ENCODE measurements at places on chromosomes 6 and 20.
A peak's percentile ranks its signal among the peaks of the same experiment; 100 is the strongest.

DNA sequence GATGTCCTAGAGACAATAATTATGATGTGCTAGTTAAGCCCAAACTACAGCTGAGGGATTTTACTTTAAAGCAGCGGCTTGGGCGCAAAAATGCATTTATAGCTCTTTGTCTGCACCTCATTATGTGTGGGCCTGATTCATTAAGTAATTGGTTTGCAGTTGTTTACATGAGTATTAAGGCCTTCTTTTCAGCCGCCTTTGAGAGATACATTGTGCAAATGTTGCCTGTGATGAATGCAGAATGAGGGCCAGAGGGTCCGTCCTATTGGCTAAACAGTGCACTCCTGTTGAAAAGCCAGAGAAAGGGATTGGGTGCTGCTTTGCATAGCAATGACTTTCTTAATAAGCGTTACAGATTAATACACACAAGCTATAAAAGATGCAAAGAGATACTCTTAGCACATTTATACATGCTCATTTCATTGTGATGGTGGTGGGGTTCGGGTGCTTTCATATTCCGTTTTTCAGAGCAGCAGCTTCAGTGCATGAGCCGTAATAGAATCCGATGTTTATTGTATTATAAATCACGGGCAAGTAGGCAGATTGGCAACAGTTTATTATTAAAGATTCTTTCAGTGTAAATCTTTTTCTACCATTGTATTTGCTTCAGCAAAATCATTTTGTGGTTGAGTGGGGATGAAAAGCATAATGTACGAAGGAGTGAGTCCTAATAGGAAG is 68.2 kb upstream of the XRN2 start:
- DNase-seq, result no peak

GRCh38 chr6:111591370-111591900 is 14.2 kb downstream of the TRAF3IP2 start:
- DNase-seq, result peak; percentile 87

DNA sequence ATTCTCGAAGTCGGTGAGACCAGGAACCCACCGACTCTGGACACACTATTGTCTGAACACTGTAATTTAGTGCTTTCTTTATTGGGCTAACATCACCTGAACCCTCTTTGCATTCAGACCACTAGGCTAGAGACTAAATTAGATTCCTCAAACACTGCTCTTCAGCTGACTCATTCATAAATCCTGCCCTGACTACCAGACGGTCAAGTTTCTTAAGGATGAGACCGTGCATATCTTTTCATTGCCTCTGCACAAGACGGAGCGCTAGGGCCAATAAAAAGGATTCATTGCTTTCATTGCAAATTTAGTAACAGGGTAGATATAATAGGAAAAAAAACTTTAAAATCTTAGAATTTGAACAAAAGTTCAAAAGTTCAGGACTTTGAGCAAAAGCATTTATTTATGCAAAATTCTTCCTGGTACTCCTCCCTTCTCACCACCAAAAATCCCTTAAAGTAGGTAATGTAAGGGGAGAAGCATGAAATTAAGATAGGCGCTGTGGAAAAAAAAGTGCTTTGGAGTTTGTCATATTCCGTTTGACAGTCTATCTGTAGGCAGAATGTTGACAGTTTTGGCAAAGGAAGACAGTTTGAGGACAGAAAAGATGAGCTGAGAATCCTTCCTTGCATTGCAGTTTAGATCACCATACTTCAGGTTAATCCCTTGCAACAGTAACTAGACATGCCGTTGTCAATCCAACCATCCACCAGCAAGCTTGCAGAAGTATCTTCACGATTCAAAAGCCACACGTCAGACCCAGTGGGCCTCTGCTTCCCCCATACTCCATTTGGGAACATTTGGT is 328.6 kb upstream of the JARID2 start:
- no peak for DNase-seq

DNA sequence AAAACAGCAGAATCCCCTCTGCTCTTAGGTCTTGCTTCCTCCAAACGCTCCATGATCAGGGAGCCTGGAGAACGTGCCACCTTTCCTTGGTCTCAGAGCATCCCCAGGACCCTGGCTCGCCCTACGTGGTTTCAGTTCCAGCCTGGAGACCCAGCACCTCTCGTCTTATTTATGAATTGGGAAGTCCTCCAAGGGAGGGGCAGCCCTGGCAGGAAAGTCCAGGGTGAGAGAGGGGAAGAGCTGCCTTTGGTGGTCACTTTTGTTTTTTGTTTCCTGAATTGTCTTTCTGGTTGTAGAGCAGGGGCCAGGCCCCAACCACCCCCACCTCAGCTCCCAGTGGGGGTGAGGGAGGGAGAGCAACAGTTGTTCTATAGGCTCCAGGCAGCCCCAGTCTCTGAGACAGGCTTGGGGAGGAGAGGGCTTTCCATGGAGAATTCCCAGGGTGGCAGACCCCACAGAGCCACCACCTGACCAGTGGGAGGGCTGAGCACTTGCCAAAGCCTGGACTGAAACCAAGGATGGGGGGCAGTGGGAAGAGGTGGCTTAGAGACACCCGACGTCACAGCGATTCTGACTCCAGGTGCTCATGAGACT is 88.8 kb downstream of the PRND start:
- no peak for DNase-seq

DNA sequence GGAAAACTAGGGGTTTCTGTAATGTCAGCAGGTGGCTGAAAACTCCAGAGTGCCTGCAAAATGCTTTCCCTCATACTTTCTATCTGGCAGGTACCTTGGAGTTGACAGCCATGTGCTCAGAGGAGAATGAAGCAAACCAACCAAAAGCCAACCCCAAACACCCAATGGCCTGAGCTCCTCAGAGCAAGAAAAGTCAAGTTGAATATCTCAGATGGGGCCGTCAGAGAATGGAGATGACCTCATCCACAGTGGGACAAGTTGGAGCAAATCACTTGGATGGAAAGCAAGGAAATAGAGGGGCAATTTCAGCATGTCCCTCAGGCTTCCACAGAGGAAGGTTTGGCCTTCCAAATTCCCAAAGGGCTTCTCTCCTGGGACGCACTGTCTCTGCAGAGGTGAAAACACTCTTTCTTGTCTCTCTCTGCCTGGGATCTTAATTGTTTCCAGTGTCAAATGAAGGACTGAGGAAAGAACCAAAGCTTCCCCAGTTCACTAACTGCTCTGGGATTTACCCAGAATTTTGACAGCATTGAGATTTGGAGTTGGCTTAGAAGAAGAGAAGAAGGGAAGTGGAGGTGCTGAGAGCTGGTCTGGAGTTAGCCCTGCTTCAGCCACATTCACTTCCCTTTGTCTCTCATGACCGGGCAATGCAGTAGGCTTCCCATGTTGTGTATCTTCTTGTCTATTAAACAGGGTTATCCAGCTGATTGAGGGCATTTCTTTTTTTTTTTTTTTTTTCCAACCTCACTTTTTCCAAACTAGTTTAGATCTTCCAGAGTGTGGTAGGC is 42.2 kb downstream of the PRND start:
- DNase-seq, result no peak

DNA sequence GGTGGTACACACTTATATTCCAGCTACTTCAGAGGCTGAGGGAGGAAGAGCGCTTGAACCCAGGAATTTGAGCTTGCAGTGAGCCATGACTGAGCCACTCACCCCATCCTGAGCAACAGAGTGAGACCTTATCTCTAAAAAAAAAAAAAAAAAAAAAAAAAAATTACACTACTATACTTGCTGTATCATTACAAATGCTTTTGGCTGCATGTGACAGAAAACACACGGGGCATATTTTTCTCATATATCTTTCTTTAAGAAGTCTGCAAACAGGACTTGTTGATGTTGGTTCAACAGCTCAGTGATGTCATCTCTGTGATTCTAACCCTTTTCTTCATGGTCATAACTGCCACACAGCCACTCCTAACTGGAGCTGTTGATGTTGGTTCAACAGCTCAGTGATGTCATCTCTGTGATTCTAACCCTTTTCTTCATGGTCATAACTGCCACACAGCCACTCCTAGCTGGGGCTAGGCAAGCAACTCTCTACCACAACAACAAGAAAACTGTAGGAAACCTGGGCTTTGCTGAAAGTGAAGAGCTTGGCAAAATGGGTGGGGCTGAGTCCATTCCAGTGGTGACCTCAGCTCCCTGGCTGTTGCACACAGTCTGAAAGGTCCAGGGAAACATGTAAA is 19.8 kb downstream of the MTFR2 start:
- DNase-seq, result no peak

- no peak for DNase-seq
Measured at GRCh38 chr6:153947808-153948447, 91.1 kb upstream of the OPRM1 start.

GRCh38 chr6:68196645-68197044 is 438.4 kb upstream of the ADGRB3 start:
- no peak for DNase-seq

- DNase-seq, result no peak
Measured at GRCh38 chr20:25064561-25065071, 6.7 kb upstream of the ACSS1 start.

DNA sequence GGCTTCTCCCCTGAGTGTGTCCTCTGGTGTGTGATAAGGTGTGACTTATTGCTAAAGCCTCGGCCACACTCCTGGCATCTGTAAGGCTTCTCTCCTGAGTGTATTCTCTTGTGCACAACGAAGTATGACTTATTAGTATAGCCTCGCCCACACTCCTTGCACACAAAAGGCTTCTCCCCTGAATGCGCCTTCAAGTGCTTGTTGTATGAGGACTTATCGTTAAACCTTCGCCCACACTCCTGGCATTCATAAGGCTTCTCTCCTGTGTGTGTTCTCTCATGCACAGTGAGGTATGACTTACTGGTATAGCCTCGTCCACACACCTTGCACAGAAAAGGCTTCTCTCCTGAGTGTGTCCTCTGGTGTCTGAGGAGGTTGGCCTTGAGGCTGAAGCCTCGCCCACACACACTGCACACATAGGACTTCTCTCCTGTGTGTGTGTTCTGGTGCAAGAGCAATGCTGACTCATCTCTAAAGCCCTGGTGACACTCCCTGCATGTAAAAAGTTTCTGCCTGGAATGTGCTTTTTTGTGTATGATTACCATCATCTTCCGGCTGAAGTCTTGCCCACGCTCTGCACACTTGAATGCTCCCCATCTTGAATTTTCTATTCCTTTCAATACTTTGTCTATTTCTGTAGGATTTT is 20.4 kb downstream of the ZNF337 start:
- DNase-seq, result no peak

- DNase-seq, result no peak
Measured at GRCh38 chr20:1652104-1652503, 5.5 kb downstream of the SIRPG start.

DNA sequence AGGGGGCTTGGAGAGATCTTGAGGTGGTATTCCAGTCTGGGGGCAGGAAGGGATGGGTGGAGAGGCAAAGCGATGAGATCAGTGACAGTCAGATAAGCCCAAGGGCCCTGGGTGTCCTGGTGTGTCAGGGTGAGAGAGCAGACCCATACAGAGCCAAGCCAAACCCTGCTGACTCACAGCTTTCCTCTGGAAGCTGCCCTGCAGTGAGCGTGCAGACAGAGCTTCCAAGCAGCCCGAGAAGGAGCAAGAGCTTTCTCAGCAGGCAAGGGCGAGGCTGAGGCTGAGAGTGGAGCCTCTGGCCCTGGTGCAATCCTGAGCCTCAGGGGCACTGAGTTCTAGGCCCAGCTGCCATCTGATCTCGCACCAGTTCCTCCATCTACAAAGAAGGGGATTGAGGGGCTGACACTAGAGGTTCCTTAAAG is 91.1 kb upstream of the HIVEP1 start:
- no peak for DNase-seq

DNA sequence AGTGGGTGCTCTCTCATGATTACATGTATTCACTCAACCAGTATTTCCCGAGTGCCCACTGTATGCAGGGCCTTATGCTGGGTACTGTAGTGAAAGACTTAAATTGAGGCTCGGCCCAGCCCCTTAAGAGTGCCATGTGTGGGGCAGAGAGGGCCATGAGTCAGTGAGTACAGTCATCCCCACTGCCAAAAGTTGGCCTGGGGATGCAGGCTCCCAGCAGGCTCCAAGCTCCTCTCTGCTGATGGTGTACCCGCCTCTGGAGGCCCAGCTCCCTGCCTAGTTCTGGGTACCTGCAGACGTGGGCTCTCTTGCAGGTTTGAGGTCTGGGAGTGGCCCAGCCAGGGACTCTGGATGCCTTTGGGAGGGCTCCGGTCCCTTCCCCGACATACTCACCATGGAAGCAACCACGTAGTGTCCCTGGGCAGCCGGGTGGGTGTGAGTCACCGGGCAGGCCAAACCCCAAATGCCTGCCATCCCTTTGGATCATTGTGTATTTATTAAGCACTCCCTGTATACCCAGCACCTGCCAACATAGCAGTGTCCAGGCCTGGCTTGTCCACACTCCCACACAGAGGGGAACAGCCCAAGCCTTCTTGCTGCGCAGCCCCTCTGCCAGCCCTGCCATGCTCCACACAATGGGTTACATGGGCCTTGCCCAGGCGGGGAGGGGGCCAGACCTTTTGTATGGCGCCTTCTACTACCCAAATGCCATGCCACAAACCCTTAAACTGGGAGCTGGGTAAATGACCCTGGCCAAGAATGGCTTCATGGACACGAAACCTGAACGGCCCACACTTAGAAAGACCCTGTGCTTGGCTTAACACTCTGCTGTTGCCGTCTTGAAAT is 153.6 kb downstream of the VEGFA start:
- DNase-seq, result no peak

DNA sequence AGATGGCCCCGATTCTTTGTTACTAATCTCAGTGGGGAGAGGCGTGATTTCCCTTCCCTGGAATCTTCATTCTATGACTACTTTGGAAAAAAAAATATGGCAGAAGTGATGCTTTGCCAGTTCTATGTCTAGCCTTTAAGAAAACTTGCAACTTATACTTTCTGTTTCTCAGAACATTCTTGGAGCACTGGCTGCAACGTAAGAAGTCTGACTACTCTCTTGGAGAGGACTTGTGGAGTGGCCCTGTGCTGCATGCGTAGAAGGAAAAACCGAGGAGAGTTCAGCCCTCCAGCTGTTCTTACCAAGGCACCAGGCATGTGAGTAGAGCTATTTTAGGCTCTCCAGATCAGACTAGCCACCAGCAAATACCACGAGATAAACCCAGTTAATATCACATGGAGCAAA is 77.6 kb upstream of the STXBP5 start:
- DNase-seq, result no peak

- DNase-seq, result no peak
Measured at GRCh38 chr6:156980948-156981347, 203.8 kb downstream of the ARID1B start.

- DNase-seq, result no peak
Measured at GRCh38 chr6:106501960-106502371, 127.3 kb downstream of the RTN4IP1 start.

GRCh38 chr6:35733633-35734032 is 3.2 kb upstream of the ARMC12 start:
- DNase-seq, result no peak

DNA sequence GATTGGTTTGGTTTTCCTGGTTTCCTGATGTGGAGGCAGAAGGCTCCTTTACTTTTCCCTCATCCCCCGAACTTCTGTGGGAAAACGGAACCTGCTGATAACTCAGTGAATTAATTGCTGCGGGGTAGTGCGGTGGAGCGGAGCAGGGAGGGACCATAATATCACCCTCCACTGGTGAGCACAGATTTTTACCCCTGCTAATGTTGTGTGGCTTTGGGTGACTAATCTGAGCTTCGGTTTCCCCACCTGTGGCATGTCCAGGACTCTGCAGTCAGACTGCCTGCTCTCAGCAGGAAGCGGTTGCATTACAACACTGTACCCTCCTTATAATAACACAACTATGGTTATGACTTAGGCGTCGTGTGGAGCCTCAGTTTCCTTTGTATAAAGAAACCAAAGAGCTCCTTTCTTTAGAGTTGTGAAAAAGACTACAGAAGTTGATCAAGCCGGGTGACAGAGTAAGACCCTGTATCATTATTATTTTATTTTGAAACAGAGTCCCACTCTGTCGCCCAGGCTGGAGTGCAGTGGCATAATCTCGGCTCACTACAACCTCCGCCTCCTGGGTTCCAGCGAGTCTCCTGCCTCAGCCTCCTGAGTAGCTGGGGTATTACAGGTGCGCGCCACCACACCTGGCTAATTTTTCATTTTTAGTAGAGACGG is 2.2 kb upstream of the ID1 start:
- no peak for DNase-seq

Measured in NCI-H2029 treated with DMSO at 0.1 percent for 48 hours (cell line).